ENCODE measurements at places on chromosomes 1 and 21.

- DNase-seq: no peak
Measured at GRCh38 chr21:29385934-29386520, 87.3 kb downstream of the BACH1 start.

- no peak for DNase-seq
Measured at GRCh38 chr1:214445831-214446614, 105.4 kb downstream of the PTPN14 start.

DNA sequence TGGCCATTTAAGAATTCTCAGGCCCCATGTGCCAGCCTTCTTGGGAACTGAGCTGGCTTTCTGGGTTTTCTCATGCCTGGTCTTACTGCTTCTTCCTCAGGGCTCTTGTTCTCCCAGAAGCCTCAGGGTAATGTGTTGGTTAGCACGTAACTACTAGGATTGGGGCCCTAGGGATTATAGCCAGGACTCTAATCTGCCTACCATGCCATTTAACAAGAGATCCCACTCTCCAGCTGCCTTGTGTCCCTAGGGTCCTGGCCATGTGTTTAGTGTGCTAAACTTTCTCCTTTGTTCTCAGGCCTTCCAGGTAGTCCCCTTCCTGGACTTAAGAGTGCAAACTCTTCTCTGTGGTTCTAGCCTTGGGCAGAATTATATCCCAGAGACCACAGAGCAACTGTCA lies 2.2 kb upstream of the SH3BGRL3 start:
- no peak for DNase-seq

DNA sequence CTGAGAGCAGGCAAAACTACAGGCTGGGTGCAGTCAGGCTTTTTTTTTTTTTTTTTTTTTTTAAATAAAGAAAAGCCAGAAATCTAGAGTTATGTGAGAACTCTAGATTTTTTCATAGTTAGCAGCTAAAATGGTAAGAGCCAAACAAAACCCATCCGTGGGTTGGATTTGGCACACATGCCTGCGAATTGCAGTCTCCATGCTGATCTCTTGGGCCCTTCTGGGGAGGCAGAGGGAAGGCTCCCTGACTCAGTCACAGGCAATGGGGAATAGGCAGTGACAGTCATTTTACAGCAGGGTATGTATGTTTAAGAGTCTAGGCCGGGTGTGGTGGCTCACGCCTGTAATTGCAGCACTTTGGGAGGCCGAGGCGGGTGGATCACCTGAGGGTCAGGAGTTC lies 2.6 kb downstream of the TXLNA start:
- DNase-seq: no peak

DNA sequence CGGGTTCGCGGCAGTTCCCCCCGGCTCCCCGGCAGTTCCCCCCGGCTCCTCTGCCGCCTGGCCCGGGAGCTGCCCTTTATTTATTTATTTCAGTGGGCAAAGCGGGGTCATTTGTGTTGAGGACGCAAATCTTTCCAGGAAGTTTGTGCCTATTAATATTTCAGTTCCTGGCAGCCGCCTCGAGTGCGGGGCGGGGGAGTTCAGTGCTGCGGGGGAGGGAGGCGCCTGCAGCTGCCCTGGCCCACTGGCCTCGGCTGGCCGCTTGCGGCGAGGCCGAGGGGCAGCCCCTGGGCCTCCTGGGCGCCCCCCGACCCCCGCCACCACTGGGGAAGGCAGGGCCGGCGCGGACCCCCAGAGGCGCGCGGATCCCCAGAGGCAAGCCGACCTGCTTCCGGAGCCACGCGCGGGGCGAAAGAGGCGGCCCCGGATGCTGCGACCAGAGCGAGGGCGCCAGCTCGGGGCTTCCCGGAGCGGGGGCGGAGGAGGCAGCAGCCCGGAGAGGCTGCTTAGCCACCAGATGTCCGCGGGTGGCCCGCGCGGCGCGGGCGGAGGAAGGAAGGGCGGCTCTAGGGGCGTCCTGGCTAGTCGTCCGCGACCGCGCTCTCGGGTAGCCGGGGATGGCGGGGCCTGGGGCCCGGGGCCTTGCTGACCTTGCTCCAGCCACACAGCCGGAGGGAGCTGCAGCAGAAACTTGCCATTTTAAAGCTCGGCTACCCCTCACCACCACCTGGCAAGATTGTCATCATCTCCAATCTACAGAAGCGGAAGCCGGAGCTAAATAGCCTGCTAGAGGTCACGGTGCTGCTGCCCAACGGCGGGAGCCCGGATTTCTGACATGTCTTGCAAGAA lies 48.0 kb downstream of the H3-3A start:
- DNase-seq: peak; percentile 79

DNA sequence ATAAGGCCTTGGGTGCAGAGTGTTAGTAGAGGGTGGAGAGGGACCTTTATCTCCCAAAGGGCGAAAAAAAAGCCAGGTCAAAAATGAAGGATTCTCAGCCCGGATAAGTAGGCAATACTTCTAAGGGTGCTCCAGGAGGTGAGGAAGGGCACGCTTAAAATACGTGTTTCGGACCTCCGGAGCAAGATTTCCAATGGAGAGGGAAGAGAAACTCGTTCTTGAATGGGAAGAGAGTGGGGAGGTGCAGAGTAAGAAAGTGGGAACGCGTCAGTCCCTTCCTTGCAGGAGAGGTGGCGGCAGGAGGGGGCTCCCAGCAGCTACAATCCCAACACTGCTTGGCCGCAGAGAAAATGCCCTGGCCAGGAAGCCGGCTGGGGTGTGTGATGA lies 581 bp downstream of the EFCAB14 start:
- DNase-seq: no peak

- no peak for DNase-seq
Measured at GRCh38 chr1:153324912-153325311, 12.2 kb upstream of the PGLYRP3 start.

DNA sequence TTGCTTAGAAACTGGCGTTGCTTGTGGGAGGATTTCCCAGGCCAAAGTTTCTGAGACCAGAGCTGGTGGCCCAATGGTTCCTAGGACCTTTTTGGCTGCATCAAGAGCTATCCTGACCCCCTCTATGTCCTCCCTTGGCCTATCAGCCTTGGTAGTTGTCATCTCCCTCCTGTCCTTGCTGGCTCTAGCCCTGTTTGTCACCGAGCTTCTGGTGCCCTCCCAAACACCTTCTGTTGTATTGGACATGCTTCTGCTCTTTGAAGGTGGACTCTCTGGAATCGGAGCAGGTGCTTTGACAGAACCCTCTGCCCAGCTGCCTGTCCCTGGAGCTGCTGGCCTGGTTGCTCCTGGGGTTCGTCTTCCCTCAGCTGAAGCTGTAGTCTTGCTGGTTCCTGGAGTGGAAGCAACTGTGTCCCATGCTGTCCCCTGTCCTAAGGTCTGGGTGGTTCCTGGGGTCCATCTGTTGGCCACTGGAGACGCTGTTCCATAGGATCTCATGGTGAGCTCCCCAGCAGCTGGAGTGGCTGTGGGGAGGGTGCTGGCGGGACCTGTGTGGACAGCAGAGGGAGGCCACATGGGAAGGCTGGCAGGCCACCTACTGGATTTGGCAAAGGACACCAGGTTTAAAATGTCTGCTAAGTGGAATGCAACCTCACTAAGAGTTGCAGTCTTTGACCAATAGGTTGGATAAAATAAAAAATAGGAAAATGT lies 9.4 kb downstream of the FCAMR start:
- DNase-seq: no peak

DNA sequence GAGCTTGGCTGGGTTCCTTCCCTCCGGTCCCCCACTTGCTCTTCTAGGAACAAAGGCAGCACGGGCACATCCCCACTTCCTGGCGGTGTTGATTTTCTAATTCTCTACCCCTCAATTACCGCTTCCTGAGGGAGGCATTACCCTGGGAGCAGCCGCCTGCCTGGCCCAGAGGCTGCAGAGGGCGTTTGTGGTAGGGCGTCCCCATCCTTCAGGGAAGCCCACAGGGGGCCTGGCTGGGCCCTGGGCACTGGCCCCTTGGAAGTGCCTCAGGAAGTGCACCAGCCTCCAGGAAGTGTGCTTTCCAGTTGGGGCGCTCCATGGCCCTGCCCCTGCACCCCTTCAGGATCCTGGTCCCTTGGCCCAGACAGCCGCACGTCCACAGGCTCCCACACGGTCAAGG lies 42.1 kb upstream of the CASZ1 start:
- DNase-seq: no peak

DNA sequence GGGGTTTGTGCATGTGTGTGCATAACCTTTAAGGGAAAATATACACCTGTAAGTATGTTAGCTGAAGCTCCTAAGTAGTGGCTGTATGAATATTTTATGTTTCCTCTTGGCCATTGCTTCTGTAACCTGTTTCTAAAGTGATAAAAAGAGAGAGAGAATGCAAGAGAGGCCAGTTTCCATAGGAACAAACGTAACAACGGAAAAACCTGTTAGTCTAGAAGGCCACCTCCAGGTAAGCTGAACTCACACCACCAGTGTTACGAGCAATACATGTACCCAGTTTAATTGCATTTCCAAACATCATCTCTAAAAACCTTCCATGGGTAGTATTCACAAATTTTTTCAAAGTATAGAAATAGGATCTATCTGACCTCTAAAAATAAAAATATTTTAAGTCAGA lies 63.1 kb downstream of the PLPPR4 start:
- DNase-seq: no peak

DNA sequence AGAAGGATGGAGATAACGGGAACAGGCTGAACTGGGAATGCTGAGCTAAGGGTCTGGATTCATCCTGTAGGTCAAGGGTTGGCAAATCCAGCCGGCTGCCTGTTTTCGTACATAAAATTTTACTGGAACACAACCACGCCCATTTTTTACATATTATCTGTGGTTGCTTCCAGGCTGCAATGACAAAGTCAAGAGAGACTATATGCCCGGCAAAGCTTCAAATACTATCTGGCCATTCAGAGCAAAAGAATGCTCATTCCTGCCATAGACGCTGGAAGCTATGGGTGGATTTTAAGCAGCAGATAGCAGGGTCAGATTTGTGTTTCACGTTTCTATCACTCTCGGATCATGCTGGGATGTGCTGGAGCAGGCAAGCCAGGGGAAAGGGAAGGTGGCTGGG lies 137.9 kb upstream of the EDN2 start:
- no peak for DNase-seq

DNA sequence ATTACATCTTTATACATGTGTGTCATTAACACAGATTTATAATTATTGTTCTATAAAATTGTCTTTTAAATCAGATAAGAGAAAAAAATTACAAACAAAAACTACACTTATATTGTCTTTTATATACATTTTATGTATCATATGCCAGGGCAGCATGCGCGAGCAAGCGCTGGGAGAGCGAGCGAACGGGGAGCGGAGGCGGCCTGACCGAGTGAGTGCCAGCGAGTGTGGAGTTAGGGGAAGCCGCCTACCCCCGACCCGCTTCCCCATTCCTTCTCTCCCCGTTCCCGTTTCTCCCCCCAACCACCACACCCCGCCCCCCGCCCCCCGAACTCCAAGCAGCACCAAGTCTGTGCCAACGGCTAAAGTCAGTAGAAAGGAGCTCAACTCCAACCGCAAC lies 23.0 kb upstream of the SLAMF1 start:
- no peak for DNase-seq

DNA sequence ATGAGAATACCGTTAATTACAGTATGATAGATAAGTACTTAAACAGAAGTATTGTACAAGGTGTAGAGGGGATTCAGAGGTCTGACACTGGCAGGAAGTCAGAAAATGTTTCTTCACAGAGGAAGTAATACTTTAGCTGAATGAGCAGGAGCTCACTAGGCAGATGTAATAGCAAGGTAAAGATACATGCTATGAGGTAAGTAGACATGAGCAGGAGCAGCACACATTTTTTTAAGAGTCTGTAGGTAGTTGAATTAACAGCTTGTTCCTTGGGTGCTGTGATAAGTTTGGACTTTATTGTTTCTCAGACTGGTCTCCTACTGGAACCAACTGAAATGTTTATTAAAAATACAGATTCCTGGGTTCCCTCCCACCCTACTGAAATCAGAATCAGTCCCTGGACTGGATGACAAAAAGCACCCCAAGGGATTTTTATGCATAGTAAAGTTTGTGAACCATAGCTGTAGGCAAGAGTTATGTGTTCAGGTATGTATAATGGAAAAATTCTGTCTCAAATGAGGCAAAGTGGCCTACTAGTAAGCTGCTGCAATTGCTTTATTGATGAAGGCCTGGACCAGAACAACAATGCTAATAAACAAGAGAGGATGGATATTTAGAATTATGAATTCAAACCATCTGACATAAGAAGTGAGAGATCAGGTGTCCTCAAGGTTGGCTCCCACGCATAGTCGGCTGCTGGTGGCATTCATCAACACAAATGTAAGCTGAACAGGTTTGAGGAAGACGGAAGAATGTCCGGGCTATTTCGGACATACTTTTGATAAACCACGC lies 902 bp downstream of the AP4B1 start:
- DNase-seq: no peak

DNA sequence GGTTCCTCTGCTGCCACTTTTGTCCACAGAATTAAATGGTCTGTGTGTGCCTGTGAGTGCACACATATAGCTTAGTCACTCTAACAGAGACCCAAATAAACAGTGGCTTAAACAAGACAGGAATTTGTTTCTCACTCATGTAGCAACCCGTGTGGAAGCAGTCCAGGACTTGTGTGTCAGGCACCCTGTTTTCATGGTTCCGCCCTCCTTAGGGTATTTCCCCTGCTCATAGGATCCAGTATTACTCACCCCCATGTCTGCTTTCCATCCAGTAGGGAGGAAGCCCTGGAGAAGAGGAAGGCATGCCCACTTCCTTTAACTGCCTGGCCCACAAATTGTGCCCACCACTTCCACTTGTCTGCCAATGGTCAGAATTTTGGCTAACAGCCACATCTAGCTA lies 41.3 kb upstream of the TACSTD2 start:
- no peak for DNase-seq

DNA sequence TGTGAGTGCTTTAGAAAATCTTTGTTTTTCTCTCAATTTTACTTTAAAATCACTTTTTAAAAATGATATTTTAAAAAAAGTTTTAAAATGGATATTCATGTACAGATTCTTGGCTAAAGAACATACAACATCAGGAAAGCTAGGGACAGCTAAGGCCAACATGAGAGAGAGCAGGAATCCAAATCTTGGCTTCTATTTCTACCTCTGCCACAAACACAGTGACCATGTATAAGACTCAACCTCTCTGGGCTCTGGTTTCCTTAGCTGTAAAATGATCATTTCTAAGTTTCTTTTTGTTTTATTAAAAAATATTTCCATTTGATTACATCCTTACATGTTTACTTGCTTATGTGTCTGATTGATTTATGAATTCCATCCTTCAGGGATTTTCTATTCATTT lies 1.2 kb downstream of the VCAM1 start:
- no peak for DNase-seq

GRCh38 chr1:214295934-214296333 lies 15.0 kb downstream of the SMYD2 start:
- no peak for DNase-seq

DNA sequence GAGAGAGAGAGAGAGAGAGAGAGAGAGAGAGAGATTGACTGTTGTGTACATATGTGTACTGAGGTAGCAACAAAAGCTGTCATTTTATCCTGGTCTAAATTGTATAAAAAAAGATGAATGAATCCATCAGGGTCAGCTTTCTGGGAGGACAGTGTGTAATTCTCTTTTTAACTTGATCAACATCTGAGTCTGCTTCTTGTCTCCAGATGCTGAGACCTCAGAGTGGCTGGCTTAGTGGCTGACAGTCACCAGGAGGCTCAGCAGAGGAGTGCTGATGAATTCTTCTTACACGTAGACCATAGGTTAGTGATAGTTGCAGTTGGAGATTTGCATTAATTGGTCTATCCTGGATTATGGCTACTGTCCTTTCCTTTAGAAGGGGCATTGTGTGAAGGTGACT lies 28.5 kb upstream of the PLXNA2 start:
- DNase-seq: no peak
